Naive thymus-derived CD8-positive, alpha-beta T cell (primary cell): ENCODE measurements at places on chromosomes 4 and X.

DNA sequence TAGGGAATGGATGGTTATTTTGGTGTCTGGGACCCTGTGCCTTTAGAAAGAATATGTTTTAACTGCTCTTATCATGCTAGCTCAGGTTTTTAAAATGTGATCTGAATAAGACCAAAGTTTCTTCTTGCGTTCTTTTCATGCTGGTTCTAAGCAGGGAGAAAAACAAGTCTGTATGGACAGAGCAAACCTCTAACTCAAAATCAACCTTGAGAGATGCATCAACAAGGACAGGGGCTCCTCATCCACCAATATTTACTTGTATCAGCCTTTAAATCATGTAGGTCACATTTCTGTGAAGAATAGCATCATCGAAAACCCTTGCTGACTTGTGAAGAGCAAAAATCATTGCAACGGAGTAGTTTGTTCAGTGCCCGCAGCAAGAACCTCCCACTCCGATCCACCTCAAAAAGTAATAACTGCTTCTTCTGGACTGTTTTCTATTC is 1.2 kb downstream of the ATP10D start:
- peak overlapping the region; percentile 96 for H3K4me3 ChIP-seq
- no peaks in the 10 kb centered on the region for H3K27me3 ChIP-seq
- peak overlapping the region; percentile 94 for H3K27ac ChIP-seq
- peaks cover 15% of the 10 kb centered on the region for H3K4me1 ChIP-seq

DNA sequence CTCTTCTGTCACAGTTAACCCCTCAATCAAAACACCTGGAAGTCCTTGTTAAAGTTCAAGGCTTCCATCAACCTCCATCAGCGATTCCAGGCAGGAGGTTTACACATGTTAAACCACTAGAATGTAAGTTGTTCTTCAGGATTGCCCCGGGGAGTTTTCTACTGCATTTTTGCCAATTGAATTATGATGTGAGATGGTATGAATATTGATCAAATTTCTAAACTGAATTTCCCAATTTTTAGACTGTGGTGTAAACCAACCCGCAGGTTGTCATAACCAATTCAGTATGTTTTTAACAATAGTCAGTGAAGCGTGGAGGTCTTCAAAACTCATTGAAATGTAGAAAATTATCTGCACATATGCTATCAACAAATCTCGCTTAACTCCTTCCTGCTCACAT is 21.2 kb upstream of the TENM3 start:
- H3K36me3 ChIP-seq: no peaks in the 10 kb centered on the region
- DNase-seq: no peak
- H3K27me3 ChIP-seq: no peaks in the 10 kb centered on the region
- H3K27ac ChIP-seq: no peak overlapping the region
- no peaks in the 10 kb centered on the region for H3K4me1 ChIP-seq

GRCh38 chr4:173449380-173449717 is 50.4 kb upstream of the SCRG1 start:
- no peak overlapping the region for H3K4me3 ChIP-seq
- no peak overlapping the region for H3K27ac ChIP-seq
- no peaks in the 10 kb centered on the region for H3K4me1 ChIP-seq
- DNase-seq: no peak
- no peaks in the 10 kb centered on the region for H3K36me3 ChIP-seq

DNA sequence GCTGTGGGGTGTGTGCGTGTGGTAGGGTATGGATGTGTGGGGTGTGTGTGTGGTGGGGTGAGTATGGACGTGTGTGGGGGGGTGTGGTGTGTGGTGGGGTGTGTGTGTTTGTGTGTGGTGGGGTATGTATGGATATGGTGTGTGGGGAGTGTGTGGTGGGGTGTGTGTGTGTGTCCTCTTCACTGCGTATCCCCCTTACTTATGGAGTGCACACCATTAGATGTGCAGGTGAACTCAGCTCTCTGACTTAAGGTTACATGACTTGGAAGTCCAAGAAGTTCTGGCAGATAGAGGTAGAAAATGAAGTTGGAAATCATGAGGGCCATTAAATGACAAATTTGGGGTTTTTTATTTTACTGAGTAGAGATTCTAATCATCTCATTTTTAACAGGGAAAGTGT is 182.5 kb downstream of the PALLD start:
- no peak overlapping the region for H3K27ac ChIP-seq
- H3K27me3 ChIP-seq: no peaks in the 10 kb centered on the region
- H3K4me3 ChIP-seq: no peak overlapping the region
- no peaks in the 10 kb centered on the region for H3K4me1 ChIP-seq
- H3K36me3 ChIP-seq: no peaks in the 10 kb centered on the region
- no peak for DNase-seq

DNA sequence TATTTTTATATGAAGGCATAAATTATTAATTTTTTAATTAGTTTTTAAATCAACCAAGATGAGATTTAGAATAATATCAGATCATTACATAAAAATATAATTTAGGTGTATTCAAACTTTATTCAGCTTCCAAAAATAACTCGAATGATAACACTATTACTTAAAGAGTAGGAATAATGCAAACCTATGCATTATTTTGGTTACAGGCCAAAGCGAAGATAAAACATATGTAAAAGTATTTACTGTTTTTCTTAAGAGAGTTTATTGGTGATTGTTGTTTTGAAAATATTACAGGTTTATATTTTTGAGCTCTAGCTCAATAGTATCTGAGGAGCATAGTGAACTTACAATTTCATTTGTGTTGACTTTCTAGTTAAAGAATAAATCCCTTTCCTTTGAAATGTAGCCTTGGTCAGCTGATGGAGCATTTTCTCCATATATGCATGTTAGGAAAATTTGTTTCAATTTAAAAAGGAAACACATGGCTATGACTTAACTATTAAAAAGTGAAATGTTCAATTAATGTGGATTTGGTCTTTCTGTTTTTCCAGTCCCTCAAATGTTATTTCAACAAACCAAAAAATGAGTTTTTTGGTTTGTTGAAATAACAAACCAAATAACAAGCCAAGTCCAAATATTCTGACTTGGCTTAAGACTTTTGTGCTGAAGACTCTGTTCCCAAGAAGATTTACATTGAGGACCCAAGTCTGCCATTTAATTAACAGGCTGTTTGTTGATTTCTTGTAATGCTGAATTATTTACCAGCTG is 346.9 kb downstream of the ARHGAP24 start:
- H3K4me3 ChIP-seq: no peak overlapping the region
- no peak overlapping the region for H3K27ac ChIP-seq
- no peaks in the 10 kb centered on the region for H3K27me3 ChIP-seq
- DNase-seq: no peak
- H3K36me3 ChIP-seq: no peaks in the 10 kb centered on the region

GRCh38 chr4:89797117-89797516 is 39.8 kb downstream of the SNCA start:
- no peak for DNase-seq
- H3K27me3 ChIP-seq: peaks cover 9% of the 10 kb centered on the region
- no peaks in the 10 kb centered on the region for H3K4me1 ChIP-seq
- no peak overlapping the region for H3K4me3 ChIP-seq
- no peaks in the 10 kb centered on the region for H3K36me3 ChIP-seq
- H3K27ac ChIP-seq: no peak overlapping the region

GRCh38 chr4:71009890-71010588 is 16.6 kb downstream of the DCK start:
- peaks cover 19% of the 10 kb centered on the region for H3K4me1 ChIP-seq
- no peak for DNase-seq
- no peak overlapping the region for H3K4me3 ChIP-seq
- no peaks in the 10 kb centered on the region for H3K27me3 ChIP-seq
- H3K36me3 ChIP-seq: no peaks in the 10 kb centered on the region

GRCh38 chrX:153853180-153853901 is 23.0 kb upstream of the PDZD4 start:
- H3K27ac ChIP-seq: no peak overlapping the region
- H3K4me3 ChIP-seq: no peak overlapping the region
- no peaks in the 10 kb centered on the region for H3K36me3 ChIP-seq

DNA sequence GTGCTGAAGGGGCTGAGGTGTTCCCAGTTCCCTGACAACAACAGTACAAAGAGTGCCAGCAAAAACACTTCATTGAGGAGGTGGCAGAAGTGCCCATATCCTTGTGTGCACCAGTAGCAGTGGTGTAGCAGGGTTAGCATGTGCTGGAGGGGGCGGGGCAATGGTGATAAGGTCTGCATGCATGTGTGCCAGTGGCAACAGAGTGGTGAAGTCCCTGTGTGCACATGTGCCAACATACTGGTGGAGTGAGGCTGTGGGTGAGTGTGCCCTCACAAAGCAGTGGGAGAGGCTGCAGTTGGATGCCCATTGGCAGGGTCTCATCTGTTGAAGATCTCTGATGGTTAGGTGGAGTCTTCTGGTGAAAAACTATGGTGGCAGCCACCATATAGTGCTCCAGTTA is 994.6 kb downstream of the PCDH19 start:
- DNase-seq: no peak
- no peak overlapping the region for H3K4me3 ChIP-seq
- H3K36me3 ChIP-seq: no peaks in the 10 kb centered on the region
